ENCODE measurements at places on chromosomes 16 and 17.

DNA sequence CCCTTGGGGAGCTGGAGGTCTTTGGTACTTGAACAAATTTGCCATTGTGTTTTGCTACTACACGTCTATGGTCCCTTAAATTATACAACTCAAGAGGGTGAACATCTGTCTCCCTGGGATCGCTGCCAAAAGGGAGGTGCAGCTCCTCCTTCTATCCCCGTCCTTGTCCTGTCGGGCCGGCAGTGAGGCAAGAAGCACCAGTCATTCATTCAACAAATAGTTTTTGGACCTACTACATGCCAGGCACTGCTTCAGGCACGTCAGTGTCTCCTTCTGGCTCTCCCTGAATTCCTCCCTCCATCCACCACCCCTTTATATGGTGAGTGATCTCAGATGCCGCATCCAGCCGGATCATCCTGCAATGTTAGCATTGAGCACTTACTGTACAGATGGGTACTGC, 2.2 kb upstream of the RPL38 start:
- DNase-seq = no peak

GRCh38 chr17:12979826-12980500, 37.9 kb downstream of the ELAC2 start:
- no peak for DNase-seq

GRCh38 chr17:42422958-42423712, at the start of gene CAVIN1:
Gene CAVIN1 (minus strand): TSS chr17:42423256. CDS start chr17:42423097, 159 bp downstream.
- no peak for DNase-seq

DNA sequence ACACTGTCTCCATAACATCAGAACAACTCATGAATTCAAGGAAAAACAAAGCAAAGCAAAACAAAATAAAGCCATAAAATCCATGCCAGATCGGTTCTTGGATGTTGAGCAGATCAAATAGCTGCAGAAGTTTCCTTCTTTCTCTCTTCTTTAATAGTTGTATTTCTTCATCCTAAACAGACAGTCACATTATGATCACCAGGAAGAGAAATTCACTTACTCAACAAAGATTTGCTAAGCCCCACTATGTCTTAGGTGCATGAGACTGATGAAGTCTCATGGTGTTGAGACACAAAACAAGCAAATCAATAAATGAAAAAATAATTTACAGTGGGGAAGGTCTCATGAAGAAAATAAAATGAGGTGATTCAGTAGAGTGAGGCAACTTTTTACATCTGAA, 72.8 kb downstream of the WIPI1 start:
- no peak for DNase-seq

- no peak for DNase-seq
Observed at GRCh38 chr16:50021544-50021943, 3.5 kb upstream of the CNEP1R1 start.

DNA sequence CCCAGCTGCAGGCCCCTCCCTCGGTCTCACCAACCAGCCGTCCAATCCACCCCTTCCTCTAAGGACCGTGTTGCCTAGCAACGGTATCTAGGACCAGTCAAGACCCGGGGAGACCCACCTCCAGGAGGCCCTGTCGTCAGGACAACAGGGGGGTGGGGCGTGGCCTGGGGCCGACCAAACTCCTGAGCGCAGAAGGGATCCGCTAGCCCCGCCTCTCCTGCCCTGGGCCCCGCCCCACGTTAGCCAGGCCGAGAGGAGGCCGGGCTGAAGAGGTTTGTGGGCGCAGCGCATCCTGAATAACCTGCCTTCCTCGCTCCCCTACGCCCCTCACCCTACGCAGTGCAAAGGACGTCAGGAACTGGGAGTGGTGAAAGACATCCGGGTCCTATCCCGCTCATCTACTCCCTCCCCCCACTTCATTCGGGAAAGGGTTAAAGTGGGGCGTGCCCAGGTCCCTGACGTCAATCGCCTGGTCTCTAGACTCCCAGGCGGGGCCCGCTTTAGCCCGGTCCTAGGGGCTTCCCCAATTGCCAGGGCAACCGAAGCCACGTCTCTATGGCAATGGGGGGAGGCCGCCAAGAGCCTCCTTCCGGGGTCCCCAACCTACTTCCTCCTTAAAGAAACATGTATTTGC, 14.7 kb downstream of the DLG4 start:
- peak; percentile 91 for DNase-seq

- DNase-seq = peak; percentile 39
Observed at GRCh38 chr17:82019690-82020571, 2.7 kb downstream of the CENPX start.

GRCh38 chr16:64617836-64618476, 503.9 kb downstream of the CDH11 start:
- no peak for DNase-seq

DNA sequence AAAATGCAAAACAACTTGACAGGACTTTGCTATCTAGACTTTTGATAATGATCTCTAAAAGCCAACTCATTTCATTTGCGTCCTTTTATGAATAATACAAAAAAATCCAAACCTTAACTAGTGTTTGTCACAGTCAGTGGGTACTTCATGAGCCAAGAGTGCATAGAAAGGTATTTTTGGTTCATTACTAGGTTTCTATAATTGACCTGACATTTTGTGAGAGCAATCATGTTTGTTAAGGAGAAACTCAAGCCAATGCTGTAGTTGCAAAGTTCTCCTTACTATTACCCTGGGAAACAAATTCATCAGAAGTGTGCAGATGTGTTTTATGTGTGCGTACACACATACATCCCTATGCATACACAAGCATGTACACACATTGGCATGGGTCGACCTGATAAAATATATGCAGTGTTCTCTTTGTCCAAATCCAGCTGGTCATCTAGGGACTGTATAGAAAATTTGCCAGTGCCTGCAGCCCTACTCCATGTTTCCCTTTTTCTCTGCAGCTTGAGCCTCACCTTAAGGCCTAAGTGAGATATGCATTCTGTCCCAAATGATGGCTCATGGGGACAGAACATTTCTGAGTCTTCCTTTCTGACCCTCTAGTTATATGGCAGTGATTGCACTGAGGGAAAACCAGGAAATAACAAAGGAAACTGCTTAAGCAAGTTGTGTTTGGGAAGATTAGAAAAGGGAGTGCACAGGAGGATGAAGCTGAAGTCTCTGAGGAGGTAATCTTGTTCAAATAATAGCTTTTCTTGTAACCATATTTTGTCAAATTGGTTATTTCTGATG, 128.1 kb downstream of the CDH13 start:
- DNase-seq = no peak

GRCh38 chr17:49964769-49965523, 4.0 kb upstream of the DLX4 start:
- DNase-seq = peak; percentile 7

DNA sequence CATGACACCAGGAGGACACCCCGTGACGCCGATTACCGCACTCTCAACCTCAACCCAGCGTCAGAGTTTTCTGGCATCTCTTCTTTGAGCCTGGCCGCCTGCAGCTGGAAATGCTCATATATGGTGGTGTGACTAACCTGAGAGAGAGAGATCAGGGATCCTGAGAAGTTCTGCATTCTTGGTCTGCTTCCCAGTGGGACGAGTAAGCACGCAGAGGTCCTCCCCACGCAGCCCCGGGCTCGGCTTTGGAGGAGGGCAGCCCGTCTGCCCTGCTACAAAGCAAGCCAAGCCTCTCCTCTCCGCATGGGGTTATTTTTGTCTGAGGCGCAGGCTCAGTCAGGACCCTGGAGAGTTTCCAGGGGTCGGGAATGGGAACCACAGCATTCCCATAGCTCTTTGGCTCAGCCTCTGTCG, 16.5 kb downstream of the CRISPLD2 start:
- DNase-seq = no peak

DNA sequence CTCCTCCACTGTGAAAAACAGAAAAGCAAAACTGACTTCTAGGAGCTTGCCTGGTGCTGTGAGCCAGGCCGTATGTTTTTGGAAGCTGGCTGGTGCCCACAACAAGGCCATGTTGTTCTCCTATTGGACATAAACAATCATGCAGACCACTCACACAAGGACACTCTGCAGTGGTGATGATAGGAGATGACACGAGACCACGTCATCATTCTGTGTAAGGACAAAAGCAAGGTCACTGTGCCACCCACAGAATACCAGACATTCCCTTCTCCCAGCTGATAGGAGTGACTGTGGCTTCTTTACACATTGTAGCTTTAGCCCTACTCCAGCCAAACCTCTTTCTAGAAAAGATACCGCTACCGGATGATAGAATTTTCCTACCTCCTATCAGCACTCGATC, 47.7 kb upstream of the LCMT1 start:
- no peak for DNase-seq

- no peak for DNase-seq
Observed at GRCh38 chr17:39722965-39723848, 7.1 kb downstream of the MIEN1 start.

- no peak for DNase-seq
Observed at GRCh38 chr16:119835-120491, 18.5 kb downstream of the NPRL3 start.

GRCh38 chr16:72124761-72125634, 31.4 kb downstream of the DHX38 start:
- DNase-seq = peak; percentile 14

GRCh38 chr17:31094600-31095235, at the start of gene NF1:
Gene NF1 (plus strand): TSS chr17:31094977. CDS start chr17:31095310, 333 bp downstream.
- DNase-seq = peak; percentile 82

DNA sequence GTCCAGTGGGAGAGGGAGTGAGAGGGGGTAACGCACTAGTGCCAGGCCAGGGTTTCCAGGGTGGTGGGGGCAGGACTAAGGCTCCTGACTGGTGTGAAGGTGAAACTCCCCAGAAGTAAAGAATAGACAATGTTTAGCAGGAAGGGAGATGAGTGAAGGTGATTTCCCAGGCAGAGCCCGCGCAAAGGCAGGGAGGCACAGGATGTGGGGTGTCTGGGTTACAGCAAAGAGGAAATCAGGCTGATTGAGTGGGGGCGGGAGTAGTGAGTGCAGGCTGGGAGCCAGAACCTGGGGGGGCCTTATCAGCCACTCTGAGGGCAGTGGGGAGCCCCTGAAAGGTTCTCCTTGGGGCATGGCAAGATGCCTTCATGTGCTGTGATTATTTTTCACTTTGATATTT, 167.5 kb downstream of the UTP18 start:
- DNase-seq = peak; percentile 50

GRCh38 chr16:1331712-1332617, 1.5 kb upstream of the BAIAP3 start:
- peak; percentile 16 for DNase-seq

DNA sequence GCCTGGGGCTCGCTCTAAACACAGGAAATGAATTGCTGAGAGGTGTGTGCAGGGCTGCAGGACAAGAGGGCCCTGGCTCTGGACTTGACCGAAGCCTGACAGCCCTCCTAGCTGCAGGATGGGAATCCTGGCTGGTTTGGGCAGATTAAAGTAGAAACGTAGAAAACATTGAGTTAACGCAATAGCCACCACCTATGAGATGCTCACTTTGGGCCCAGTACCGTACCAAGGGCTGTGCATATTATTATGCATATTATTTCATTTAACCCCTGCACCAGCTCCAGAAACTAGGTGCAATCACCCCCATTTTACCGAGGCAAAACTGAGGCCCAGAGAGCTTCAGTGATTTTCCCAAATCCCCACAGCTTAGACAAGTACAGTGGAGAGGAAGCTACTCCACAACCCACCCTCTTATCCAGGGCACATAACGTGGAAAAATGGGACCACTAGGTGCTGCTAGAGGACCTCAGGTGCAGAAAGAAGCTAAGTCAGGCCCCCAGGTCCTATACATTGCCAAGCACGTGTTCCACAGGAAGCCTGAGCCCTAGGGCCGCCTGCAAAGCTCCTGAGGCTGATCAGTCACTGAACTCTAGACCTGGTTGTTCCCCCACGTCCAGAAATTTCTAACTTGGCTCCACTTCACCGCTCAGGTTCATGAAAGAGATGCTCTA, 79.2 kb downstream of the MYH11 start:
- no peak for DNase-seq

- no peak for DNase-seq
Observed at GRCh38 chr16:83271123-83271522, 536.7 kb upstream of the HSBP1 start.

DNA sequence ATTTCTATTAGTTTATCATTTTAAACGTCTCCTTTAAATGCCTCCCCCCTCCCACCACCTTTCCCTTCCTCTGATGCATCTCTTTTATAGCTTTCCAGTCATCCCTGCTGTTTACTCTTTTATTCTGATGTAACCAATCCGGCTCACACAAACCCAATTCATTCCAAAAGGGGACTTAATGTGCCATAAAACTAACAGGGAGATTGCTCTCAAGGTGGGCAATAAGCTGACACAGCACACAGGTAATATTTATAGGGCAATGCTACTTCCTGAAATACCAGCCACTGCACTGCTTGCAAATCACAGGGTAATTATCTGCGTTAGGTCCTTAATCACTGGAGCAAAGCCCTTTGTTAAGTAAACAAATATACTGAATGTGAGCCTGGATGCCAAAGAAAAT, 23.3 kb upstream of the CA10 start:
- DNase-seq = no peak

- no peak for DNase-seq
Observed at GRCh38 chr16:502179-502943, 25.2 kb upstream of the CAPN15 start.

GRCh38 chr16:30561089-30561816, 3.1 kb upstream of the ZNF764 start:
- DNase-seq = peak; percentile 7

GRCh38 chr17:50630524-50631194, 4.0 kb upstream of the ABCC3 start:
- DNase-seq = peak; percentile 31

DNA sequence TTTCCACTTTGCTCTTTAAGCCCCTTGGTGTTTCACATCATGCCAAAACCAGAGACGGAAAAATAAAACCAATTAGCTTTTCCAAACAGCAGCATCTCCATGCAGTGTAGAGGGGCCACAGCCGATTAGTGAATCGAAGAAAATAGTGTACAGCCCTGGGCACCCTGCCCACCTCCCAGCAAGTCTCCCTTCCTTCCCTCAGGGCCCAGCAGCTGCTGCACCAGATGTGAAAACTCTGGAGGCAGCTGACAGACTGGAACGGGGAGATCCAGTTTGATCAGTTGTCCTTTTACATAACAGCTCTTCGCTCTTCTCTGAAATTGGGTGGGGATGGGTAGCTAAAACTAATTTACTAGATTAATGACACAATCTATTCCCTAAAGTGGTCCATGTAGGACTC, 19.3 kb downstream of the TMEM11 start:
- DNase-seq = no peak

GRCh38 chr17:75074532-75074931, 13.2 kb upstream of the SLC16A5 start:
- no peak for DNase-seq

GRCh38 chr16:4359914-4360313, 8.8 kb upstream of the PAM16 start:
- DNase-seq = no peak

DNA sequence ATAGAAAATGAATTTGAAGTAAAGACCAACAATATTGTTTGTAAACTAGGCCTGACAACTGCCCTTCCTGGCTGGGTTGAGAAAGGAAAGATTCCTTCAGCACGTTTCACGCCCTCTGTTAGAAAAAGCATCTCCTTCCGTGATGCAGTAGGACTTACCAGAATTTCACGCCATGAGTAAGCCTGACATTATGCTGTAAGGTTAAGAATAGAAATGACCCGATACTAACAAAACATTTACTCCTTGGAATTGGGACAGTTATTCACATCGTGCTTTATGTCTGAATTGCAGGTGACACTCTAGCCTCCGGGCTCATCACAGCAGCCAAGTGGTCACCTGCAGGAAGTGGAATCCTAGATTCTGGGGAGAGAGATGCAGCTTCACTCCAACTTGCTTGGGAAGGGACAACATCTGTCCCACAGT, 17.5 kb downstream of the MARCHF10 start:
- no peak for DNase-seq

Data from stimulated activated naive CD4-positive, alpha-beta T cell treated with Interleukin-2 at 50 U/mL for 16 hours (primary cell).